ENCODE measurements at places on chromosomes 3 and 15.

GRCh38 chr3:150106740-150107428 is 136.2 kb upstream of the PFN2 start:
- DNase-seq, result no peak

DNA sequence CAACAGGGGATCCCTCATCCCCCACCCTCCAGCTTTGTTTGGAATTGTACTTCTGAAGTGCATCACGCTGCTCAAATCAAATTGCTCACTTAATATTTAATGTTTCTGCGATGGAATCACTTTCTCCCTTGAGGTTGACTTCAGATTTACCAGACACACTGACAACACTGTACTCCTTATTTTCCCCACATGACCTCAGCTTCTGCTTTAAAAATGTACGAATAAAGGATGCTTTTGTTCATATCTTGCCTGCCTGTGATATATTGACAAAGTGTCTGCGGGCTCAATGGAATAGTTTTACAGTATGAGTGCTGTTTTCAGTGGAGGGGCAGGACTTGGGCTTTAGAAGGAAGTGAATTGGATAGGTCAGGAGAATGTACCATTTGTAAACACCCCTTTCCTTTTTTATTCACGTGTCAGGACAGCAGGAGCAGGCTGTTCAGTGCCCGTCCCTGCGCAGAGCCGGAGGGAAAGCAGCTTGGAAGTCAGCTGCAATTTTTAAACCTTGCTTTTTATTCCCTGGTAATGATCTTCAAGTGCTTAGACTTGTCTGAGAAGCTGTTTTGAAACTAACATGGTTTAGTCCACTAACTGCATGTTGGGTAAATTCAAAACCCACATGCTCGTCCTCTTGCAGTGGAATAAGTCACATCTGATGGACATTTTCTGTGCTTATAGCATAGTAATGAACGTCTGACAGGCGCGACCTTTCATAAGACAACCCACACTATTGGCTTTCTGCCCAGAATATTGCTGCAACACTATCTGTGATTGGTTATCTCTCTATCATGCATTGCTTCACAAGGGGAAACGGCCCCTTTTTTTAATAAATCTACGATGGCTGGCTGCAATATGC is 29.9 kb downstream of the MBNL1 start:
- DNase-seq, result peak; percentile 52

DNA sequence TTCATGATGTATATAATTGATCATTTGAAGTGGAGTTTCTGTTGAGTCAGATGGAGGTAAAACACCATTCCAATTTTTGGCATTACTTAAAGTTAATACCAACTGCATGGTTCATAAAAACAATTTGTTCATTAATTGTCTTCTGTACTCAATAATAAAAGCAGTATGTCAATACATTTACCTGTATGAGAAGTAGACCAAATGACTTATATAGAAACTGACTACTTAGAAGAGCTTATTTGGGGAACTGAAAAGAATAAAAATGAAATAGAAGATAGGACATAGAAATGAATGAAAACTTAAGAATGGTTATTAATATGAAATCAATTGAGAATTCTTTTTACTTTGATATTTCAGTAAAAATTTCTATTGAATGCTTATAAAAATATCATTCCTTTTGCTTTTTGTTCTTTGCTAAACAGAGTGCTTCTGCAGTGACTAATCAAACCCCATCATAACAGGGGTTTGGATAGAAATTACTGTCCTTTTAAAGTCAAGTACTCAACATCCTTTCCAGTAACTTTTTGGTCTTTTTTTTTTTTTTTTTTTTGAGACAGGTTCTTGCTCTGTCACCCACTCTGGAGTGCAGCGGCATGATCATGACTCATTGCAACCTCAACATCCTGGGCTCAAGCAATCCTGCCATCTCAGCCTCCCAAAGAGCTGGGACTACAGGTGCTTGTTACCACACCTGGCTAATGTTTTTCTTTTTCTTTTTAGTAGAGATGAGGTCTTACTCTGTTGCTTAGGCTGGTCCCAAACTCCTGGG is 6.5 kb upstream of the CRYBG3 start:
- no peak for DNase-seq

GRCh38 chr3:160667452-160667851 is 9.5 kb upstream of the ARL14 start:
- no peak for DNase-seq

GRCh38 chr15:89907289-89907688 is 5.5 kb downstream of the ARPIN start:
- peak; percentile 20 for DNase-seq

- DNase-seq, result no peak
These were observed 32.6 kb downstream of the PRKCD start for GRCh38 chr3:53193466-53194209.

DNA sequence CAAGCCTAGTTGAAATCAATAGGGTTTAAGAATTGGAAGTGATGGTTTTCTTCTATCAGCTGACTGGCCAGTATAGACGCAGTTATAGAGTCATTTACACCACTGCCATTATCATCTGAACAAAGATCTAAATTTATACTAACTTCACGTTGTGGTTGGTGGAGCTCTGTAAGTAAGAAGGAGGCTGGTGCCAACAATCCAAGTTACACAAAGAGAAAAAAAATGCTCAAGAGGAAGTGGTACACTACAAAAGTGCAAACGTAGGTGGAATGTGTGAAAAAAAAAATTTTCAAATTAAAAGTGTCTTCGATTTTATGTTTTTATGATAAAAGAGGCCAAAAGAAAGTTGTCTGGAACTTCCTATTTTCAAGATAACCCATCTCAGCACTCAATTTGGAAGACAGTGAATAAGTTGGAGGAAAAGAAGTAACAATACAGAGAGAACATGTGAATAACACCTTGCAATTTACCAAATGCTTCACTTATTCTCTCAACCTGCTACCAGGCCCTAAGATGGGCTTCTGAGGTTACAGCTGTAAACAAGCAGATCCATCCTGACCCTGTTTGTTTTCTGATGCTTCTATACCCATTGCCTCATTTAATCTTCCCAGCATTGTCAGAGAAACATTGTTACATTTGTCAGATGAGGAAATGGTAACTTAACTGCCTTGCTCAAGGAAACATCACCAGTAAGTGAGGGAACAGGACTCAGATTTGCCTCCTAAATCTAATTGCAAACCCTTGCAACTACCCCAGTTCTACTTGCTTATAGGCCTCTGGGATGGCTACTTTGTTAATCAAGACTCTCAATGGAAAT is 12.0 kb upstream of the TASOR start:
- DNase-seq, result no peak

- no peak for DNase-seq
These were observed 276.6 kb downstream of the RPLP1 start for GRCh38 chr15:69729167-69729748.

GRCh38 chr15:83723216-83723615 is 69.3 kb downstream of the ADAMTSL3 start:
- DNase-seq, result no peak

GRCh38 chr3:30500666-30501399 is 105.6 kb upstream of the TGFBR2 start:
- no peak for DNase-seq

DNA sequence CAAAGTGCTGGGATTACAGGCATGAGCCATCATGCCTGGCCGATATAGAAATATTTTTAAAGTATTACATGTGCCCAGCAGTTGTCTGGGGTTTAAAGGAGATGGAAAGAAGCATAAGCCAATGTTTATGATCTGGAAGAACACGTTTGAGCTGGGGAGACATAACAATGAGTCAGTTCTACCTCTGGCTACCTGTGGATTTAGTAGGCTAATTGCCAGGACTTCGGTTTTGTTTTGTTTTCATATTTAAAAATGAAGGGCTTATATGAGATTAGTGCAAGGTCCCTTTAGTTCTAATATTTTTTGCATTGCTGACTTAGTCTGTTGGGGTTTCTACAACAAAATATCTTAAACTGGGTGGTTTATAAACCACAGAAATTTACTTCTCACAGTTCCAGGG is 22.9 kb upstream of the TNFSF10 start:
- DNase-seq, result no peak

- no peak for DNase-seq
These were observed 5.6 kb upstream of the ZNF80 start for GRCh38 chr3:114242947-114243346.

- DNase-seq, result no peak
These were observed 10.9 kb downstream of the AMOTL2 start for GRCh38 chr3:134363381-134363755.

DNA sequence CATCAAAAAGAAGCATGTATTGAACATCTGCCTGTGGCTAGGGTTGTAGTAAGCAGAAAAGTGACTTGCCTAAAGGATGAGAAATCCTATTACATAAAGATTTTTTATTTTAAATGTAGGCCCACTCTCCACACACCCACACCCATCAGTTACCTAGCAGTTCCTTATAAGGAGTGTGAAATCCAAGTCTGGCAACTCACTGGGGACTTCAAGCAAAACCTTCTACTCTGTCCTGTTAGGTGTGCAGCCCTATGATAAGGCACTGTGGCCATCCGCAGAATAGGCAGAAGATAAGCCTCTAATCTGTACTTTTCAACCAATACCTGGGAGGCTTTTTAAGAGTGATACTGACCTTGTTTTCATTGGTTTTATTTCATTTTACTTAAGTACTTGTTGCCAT is 52.7 kb upstream of the TJP1 start:
- no peak for DNase-seq
